ENCODE measurements at places on chromosomes 12 and 14. TPM values are rescaled to one million over a fixed set of nuclear protein-coding genes. Genes with fewer than 3 reads are reported as not detected.

Gene PLEKHD1
- 0.12 TPM for total RNA-seq

- no peaks in the 10 kb centered on the region for H3K27me3 ChIP-seq
- H3K4me1 ChIP-seq, result peaks cover 21% of the 10 kb centered on the region
- H3K27ac ChIP-seq, result no peak overlapping the region
- no peak overlapping the region for H3K4me3 ChIP-seq
- peaks cover 4% of the 10 kb centered on the region for H3K36me3 ChIP-seq
- no peak for DNase-seq
Observed at GRCh38 chr14:34933301-34933700, 49.5 kb upstream of the SRP54 start.

DNA sequence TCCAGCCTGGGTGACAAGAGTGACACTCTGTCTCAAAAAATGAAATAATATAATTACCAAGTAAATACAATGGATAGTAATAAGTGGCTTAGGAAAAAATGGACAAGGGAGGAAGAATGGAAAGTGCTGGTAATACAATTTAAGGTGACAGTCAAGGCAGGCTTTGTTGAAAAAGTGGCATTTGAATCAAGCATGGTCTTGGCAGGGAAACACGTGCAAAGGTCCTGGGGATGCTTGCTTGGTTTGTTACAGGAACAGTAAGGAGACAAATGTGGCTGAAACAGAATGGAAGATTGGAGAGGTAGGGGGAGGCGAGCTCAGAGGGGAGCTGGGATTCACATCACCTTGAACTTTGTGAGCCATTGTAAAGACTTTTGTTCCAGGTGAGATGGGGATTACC, 153.2 kb downstream of the TMEM132C start:
- no peak for DNase-seq
- H3K27ac ChIP-seq, result no peak overlapping the region
- no peaks in the 10 kb centered on the region for H3K36me3 ChIP-seq
- H3K4me1 ChIP-seq, result no peaks in the 10 kb centered on the region
- no peak overlapping the region for H3K4me3 ChIP-seq

- H3K36me3 ChIP-seq, result peaks cover 7% of the 10 kb centered on the region
- peak overlapping the region; percentile 7 for H3K27ac ChIP-seq
- no peaks in the 10 kb centered on the region for H3K27me3 ChIP-seq
- H3K4me1 ChIP-seq, result peaks cover 59% of the 10 kb centered on the region
- H3K4me3 ChIP-seq, result no peak overlapping the region
Observed at GRCh38 chr12:122104844-122105243, 26.3 kb downstream of the MLXIP start.

GRCh38 chr14:99378782-99379214, 101.9 kb downstream of the SETD3 start:
- peaks cover 13% of the 10 kb centered on the region for H3K27me3 ChIP-seq
- H3K36me3 ChIP-seq, result no peaks in the 10 kb centered on the region
- no peak overlapping the region for H3K4me3 ChIP-seq
- H3K27ac ChIP-seq, result no peak overlapping the region
- H3K4me1 ChIP-seq, result no peaks in the 10 kb centered on the region
- no peak for DNase-seq

Gene PLBD1
- total RNA-seq, result not detected

All from activated CD8-positive, alpha-beta memory T cell treated with anti-CD3 and anti-CD28 coated beads, Interleukin-2, amount 10 ng/mL, durations not matched to agents 7 days and 5 days (primary cell).